Testis (tissue), 5 donors: ENCODE measurements at places on chromosomes 6 and 20.

DNA sequence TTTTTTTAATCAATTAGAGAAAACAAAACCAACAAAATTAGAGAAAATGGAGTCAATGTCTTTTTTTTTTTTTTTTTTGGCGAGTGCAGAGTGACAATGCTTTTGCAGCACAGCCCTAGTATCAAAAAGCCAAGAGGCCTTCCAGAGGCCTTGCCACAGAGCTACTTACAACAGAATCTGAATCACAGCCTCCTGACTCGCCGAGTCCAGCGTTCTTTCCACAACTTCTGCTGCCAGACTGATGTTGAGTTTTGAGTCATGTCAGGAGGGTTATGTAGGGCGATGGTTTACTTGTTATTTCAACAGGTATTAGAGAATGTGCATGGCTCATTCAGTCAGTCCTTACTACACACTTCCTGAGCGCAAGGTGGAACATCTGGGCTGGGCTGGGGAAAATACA is 88.6 kb downstream of the FNDC1 start:
- DNase-seq = no peak

DNA sequence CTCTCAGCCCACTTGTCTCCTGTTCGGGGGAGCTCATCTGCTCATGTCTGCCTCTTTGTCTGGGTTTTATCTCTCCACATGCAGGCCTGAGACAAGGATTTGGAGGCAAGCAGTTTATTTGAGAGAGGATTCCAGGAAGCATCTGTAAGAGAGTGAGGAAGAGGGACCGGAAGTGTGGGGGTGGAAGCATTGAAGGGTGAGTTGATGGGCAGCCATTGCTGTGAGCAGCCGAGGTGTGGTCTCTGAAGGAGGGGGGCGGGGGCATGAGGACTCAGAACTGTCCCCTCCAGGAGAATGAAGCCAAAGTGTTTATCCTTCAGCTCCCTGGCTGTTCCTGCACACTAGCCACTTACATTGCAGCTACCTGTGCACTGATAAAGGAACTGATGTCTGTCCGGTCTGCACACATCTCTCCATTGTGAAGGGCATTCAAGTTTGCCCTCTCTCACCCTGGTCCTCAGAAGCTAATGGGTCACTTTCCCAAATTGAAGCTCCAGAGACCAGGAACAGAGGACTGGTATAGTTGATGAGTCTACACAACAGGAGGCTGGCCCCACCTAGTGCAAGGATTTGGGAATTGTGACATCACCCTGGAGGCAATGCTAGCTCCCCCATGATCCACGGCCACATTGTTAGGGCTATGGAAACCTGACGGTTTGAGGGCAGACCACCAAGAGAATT is 100.5 kb upstream of the FOXA2 start:
- no peak for DNase-seq

GRCh38 chr20:57590485-57591288 is 29.5 kb downstream of the ZBP1 start:
- no peak for DNase-seq

- DNase-seq = no peak
Measured at GRCh38 chr6:147717991-147718390, 209.5 kb downstream of the SAMD5 start.

DNA sequence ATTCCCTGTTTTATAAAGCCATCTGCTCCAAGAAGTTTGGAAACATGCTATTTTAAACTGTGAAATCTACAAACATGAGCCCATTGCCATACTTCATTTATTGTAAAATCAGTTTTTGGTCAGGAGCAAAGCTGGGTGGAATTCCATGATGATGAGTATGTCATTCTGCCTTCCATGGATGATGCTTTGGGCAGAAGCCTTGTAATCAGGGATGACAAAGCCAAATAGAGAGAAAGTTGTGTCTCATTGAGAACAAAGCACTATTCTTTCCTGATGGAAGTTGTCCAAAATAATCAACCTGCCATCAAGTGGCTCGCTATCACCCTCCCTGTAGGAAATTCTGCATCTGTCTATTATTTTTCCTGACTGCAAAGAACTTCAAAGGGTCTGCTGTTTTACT is 313.0 kb upstream of the DEFB112 start:
- no peak for DNase-seq

GRCh38 chr6:22199771-22200170 is 97.1 kb downstream of the PRL start:
- DNase-seq = no peak

DNA sequence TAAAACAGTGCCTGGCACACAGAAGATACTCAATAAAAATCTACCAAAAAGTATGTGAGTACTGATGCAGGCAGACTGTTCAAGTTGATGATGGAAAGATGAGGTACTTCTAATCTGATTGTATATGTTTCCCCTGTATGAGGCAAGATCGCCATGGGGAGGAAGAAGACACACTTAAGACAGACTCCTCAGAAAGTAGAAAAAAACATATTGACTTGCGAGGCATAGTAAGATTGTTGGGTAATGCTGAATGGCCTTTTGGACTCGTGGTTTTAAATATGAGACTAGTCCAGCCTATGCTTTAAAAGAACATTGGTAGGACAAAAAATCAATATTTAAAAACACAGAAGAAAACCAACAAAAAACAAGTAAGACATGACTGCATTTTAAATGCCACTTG is 72.6 kb downstream of the SHPRH start:
- DNase-seq = no peak

- DNase-seq = no peak
Measured at GRCh38 chr6:49515485-49516146, 15.9 kb downstream of the GLYATL3 start.

- no peak for DNase-seq
Measured at GRCh38 chr6:15184441-15184861, 61.4 kb upstream of the JARID2 start.

DNA sequence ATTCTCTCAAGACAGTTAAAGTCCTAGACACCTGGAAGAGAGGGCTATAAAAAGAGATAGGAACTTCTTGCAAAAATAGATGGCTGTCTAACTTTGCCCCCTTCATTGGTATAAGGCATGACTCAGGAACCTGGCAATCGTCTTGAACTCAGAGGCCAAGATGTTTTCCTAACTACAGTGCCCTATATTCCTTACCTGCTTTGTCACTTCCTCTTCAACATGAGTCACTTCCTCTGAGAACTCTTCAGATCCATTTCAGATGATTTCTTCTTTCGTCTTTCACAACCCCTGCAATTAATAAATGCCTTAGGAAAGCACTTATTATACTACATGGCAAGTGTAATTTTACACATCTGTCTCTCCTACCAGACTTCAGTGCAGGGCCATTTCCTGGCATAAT is 83.5 kb downstream of the HAO1 start:
- DNase-seq = no peak

- DNase-seq = no peak
Measured at GRCh38 chr6:107154131-107154800, 39.0 kb upstream of the BEND3 start.

DNA sequence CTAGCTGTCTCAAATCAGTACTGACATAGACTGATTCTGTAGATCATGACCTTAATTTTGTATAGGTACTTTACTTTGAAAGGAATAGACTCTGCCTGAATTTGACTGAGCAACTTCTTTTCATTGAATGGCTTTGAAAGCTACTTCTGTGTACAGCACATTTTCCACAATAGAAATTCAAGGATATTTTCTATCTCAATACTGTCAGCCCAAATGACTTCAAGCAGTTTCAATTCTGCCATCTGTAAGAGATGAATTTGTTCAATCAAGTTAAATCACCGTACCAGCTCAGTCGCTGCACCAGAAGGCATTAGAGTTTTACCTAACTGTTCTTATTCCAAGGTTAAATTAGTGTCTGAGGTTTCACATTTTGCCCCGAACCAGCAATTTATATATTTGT is 107.0 kb upstream of the EYS start:
- no peak for DNase-seq

DNA sequence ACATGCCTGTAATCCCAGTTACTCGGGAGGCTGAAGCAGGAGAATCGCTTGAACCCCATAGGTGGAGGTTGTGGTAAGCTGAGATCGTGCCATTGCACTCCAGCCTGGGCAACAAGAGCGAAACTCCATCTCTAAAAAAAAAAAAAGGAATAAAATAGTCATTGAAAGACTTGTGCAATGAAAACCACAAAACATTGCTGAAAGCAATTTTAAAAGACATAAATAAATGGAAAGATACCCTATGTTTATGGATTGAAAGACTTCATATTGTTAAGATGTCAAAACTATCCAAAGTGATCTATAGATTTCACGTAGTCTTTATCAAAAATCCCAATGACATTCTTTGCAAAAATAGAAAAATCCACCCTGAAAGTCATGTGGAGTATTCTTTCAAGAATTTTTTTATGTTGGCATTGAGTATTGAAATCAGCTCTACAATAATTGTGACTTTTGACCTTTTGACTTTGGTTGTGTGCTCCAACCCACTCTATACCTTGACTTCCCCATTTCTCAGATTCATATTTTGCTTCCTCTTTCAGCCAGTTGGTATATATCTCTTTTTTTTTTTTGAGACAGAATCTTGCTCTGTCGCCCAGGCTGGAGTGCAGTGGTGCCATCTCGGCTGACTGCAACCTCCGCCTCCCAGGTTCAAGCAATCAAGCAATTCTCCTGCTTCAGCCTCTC is 45.5 kb upstream of the SLC23A2 start:
- no peak for DNase-seq

GRCh38 chr6:47044397-47044796 is 2.3 kb upstream of the ADGRF1 start:
- DNase-seq = no peak

- DNase-seq = peak; percentile 70
Measured at GRCh38 chr6:52399511-52400312, 20.4 kb upstream of the EFHC1 start.

GRCh38 chr6:102039441-102039840 is 645.9 kb downstream of the GRIK2 start:
- DNase-seq = no peak

DNA sequence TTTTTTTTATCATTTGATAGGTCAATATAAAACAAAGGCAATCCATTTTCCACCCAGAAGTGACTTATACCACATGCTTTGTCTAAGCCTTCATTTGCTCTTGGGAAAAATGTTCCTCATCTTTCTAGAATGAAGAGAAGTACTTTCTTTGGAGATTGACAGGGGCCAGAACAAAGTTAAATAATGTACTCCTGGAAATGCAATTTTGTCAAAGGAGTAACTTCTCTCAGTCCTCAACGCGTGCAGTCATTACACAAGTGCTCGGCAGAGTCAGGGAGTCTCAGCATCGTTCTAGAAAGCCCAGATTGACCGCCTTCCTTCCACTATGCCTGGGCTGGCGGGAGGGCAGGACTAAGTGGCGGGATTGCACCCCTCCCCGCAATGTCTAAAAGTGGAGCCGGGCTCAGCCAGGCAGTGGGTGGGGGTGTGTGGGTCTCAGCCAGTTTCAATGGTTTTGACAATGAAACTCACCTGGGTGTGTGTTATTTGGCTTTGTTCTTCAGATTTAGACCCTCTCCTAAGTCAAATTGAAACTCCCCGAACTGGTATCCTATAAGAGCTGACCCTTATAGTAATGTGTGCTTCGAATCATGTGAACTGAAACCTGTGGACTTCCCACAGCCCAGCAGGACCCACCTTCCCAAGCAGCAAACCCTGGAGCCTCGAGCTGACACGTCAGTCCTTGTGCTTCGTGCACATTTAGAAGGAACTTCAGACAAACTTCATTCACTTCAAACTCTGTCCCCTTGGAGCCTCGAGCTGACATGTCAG is 63.2 kb upstream of the DUSP22 start:
- DNase-seq = no peak

- no peak for DNase-seq
Measured at GRCh38 chr6:5275497-5275896, 14.2 kb downstream of the FARS2 start.

GRCh38 chr6:150631283-150631983 is 31.7 kb downstream of the PLEKHG1 start:
- DNase-seq = no peak

- DNase-seq = no peak
Measured at GRCh38 chr6:40323881-40324634, 263.1 kb downstream of the LRFN2 start.

DNA sequence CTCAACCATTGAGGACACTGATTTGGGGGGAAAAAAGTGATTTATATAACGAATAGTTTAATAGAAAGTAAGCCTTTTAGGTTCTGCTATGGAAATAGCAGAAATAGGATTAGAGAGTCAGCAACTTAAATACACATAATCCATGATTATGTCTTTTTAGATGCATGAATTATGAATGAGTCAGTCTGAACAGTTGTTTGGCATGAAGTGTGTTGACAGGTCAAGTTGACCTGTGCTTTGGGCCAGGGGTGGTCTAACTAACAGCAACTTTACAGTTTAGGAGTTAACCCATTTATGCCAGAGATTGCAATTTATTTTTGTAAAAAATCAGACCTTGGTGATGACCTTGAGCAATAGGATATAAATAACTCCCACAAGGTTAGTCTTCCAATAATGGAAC is 191.3 kb downstream of the MTFR2 start:
- DNase-seq = no peak
